Cardiac septum (tissue), 1 donor: ENCODE measurements at places on chromosomes 1 and 21. TPM values are rescaled to one million over a fixed set of nuclear protein-coding genes. Genes with fewer than 3 reads are reported as not detected.

DNA sequence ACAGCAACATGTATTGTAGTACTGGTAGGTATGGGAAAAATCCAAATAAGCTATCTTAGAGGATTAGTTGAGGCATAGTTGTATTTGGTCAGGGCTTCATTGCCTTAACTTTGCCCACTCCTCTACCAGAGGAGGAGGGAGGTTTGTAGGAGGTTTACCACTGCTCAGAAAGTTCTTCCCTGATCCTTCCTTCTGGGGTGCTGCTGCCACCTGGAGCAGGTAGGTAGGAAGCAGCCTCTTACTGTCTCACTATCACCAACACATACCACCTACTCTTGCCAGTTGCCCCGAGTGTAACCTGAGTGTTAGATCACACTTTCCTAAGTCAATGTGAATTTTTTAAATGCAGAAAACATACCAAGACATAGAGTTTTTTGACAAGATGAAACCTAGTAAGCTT, 24.1 kb upstream of the ZSWIM5 start:
- no peak for DNase-seq

- DNase-seq: no peak
These were observed 1.0 kb downstream of the ROR1 start for GRCh38 chr1:63774617-63775417.

- no peak for DNase-seq
These were observed 501.8 kb upstream of the ZRANB2 start for GRCh38 chr1:71582673-71583072.

DNA sequence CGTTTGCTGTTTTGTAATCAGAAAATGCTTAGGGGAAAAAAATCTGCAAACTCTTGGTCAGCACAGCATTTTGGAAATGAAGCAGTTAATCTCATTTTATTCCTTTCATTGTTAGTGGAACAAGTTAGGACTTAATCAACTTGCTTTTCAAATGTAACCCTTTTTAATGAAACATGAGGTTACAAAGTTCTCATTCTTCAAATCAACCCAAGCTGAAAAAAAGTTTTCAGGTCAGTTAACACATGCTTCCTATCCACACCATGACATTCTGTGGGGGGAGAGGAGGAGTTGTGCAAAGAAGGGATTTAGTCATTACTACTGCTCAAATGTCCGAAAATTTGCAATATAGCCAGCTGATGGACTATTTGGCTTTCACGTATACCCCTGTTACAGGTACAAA, 283.2 kb upstream of the LYPLAL1 start:
- no peak for DNase-seq

GRCh38 chr1:60888126-60888525, 194.2 kb upstream of the NFIA start:
- DNase-seq: no peak

GRCh38 chr1:17297991-17298390, 10.0 kb upstream of the PADI4 start:
- no peak for DNase-seq

GRCh38 chr21:41216486-41216885, 48.5 kb downstream of the BACE2 start:
- DNase-seq: no peak

The RPS27 gene
- 712 TPM for total RNA-seq

The FLG2 gene
- not detected for total RNA-seq

The MX2 gene
- 5.0 TPM for total RNA-seq
